H9 (cell line): ENCODE measurements at places on chromosomes 6 and 20.

DNA sequence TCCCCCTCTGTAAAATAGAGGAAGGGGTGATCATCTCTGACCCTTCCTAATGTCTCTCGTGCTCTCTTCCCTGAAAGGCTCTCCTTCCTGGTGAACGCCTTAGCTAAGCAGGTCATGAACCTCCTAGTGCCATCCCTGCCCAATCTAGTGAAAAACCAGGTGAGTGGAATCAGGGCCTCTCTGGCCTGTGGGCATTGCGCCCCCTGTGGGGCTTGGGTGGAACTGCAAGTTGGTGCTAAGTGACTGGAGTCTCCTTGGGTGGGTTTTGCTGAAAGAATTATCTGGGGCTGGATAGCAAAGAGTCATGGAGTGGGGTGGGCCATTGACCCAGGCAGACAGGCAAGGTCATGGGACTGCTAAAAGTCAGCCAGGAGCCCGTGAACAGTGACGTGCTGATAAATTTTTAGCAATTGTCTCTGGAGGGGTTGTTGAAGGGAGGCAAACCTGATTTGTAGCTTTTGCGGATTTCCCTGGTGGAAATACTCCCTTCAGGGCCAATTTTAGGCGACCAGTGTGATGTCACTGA, 8.9 kb downstream of the BPIFB1 start:
- peak; percentile 86 for DNase-seq

GRCh38 chr6:47162793-47163192, 120.7 kb upstream of the ADGRF1 start:
- DNase-seq, result no peak

GRCh38 chr6:88368071-88368787, 202.1 kb upstream of the CNR1 start:
- DNase-seq, result no peak

DNA sequence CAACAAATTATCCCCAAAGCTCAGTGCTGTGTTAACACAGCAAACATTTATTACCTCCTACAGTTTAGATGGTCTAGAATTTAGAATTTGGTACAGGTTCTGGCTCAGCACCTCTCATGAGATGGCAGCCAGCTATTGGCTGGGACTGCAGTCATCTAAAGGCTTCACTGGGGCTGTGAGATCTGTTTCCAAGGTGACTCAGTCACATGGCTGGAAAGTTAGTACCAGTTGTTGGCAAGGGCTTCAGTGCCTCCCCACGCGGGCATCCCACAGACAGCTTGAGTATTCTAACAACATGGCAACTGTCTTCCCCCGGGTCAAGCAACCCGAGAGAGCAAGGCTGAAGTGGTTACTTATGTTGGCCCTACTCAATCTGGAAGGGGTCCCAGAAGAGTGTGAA, 44.8 kb upstream of the F13A1 start:
- no peak for DNase-seq

- DNase-seq, result no peak
Observed at GRCh38 chr6:118867181-118867580, 26.8 kb upstream of the ASF1A start.

DNA sequence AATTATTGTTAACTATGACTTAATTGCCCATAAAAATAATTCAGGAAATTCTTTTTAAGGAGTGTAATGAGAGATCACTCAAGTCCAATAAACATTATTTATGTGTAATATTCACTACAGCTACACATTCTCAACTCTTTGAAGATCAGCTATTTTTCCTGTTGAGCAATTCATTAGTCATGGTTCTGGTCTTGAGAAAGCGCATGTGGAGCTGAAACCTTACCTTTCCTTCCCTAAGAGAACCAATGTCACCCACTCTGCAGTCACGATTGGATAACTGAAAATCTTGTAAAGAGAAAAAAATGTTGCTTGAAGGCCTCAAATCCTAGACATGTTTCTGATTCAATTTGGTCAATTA, 736.9 kb upstream of the MARCKS start:
- DNase-seq, result no peak
